C1 segment of cervical spinal cord (tissue), 14 donors: ENCODE measurements at places on chromosomes 1 and 21.

- no peak for DNase-seq
These were observed at the start of gene MEX3A for GRCh38 chr1:156082309-156083091. Gene MEX3A (minus strand): TSS chr1:156082465. CDS start chr1:156081998, 467 bp downstream.

GRCh38 chr1:76870037-76870436, 2.8 kb downstream of the ST6GALNAC5 start:
- DNase-seq: no peak

DNA sequence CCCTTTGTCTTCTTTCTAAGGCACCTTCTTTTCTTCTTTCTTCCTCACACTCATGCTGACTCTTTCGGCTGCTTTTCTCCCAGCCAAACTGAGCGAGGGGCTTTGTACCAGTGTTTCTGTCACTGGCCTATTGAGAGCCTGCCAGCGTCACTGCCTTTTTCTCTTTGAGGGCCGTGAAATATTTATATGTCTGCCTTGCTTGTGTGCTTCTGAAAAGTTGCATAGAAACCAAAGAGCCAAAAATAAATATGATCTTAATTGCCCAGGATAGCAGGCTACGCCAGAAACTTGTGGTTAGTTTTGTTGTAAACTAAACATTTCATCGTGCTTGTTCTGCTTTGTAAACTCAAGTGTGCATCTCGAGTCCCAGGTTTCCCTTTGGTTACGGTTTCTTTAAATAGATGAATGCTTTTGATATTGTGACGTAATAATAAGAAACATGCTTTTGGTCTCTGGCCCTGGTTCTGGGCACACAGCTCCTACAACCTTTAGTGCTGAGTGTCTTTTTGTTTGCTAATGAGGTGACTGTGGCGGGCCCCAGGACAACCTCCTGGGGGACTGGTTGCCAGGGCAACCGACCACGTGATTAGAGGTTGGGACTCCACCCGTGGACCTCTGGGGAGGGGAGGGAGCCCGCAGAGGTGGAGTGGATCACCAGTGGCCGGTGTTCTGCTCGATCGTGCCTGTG, 10.8 kb downstream of the SLC37A1 start:
- DNase-seq: no peak

DNA sequence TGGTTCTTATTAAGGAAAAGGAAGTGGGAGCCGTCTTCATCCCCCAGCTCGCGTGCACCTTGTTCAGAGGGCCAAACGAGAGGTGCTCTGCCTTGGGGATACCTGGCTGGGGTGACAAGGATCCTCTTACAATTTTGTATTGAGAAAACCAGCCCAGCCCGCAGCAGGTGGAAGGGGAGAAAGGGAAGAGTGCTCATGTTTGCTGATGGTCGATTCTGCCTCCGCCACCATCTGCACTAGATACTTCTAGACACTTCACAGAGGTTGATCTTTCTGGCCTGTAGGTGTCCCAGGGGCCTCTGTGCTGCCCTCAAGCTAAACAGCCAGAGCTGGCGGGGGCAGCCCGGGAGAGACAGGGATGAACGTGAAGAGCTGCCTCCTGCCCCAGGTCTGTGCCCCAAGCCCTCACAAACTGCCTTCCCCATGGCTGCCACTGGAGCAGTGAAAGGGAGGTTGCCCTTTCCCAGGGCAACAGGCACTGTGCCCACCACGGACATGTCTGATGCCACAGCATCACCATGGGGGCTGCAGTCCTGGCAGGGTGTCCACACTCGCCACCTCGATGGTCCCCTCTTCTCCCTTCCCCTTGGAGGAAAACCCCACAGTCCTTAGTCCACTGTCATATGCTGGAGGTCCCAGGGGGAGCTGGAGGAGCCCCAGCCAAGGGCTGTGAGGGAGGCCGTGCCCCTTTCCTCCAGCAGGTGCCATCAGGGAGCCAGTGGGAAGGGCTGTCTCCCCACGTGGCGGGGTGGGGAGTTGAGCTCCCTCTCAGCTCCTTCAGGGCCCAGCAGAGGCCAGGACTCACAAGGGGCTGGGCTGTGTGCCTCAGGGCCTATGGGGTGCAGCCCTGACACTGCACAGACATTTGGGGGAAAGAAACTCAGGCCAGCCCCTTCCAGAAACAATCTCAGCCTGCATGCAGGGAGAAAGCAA, 8.1 kb downstream of the ADPRS start:
- no peak for DNase-seq

DNA sequence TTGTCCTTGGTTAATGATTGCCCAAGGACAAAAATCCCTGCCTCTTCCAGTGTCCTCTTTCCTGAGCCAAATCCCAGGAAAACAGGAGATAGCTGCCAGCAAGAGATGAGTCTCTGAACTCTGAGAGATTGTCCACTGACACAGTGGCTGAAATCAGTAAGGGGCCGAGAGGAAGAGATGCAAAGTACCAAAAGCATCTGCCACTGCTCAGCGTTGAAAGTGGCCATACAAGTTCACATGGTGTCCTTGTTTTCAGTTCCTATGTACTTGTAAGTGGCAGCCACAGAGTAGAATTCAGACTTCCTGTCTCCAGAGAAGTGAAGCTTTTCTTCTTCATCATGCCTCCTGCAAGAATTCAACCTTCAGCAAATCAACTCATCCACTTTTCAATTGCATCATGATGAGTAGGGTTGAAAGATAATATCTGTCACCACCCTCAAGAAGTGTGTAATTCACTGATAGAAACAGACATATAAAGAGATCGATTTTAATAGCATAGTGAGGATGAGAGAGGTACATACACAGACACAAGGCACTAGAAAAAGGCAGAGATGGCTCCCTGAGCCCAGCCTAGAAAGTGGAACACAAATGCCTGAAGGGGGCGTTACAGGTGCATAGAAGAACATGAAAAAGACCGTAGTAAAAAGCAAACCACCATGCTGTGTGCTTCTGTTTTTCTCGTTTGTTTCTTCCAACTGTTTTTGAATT, 185.8 kb downstream of the MRPL39 start:
- DNase-seq: no peak

GRCh38 chr1:1781526-1781903, 3.2 kb upstream of the NADK start:
- DNase-seq: no peak

DNA sequence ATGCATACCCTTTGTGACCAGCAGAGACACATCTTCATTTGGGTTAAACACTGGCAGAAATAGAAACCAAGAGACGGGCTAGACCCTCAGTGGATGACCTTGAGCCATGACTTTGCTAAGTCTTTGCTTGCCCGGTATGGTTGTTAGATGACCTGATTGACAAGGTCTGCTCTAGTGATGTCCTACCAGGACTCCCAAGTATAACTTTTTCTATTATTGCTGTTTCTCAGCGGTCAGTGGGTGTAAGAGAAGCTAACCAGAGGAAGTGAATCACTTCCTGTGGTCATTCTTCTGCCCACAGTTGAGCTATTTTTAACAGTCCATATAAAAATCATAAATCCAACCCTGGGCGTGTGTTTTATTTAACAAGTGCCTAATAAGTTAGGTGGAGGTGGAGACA, 126.2 kb upstream of the ETS2 start:
- DNase-seq: no peak

DNA sequence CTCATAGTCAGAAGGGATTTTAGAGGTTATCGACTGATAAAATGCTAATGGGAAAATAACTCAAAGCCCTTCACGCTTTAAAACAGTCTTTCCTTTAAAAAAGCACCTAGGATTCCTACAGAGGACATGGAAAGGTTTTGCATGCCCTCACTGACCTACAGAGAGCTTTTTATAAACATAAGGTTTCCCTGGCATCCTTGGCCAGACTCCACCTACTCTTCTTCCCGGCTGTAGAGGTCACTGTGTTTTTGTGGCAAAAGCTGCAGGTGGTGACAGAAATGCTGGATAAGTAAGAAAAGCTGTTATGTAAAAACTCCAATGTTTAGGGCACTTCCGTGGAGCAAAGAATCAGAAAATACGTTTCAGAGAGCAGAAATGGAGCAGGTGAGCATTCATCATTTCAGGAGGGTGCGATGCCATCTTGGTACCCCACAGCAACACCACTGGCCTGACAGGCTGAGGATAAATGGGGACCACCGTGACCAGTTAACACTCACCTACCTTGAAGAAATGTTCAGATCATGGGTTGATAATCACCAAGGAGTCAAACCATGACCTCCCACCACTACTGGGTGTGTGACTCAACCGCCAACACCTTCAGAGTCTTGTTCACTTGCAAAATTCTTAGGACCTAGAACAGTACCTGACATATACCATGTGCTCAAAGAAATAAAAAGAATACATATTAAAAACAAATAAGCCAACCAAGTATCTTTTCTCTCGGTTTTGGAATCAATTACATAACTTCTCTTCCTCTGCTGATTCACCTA, 46.6 kb downstream of the SSBP3 start:
- DNase-seq: no peak

DNA sequence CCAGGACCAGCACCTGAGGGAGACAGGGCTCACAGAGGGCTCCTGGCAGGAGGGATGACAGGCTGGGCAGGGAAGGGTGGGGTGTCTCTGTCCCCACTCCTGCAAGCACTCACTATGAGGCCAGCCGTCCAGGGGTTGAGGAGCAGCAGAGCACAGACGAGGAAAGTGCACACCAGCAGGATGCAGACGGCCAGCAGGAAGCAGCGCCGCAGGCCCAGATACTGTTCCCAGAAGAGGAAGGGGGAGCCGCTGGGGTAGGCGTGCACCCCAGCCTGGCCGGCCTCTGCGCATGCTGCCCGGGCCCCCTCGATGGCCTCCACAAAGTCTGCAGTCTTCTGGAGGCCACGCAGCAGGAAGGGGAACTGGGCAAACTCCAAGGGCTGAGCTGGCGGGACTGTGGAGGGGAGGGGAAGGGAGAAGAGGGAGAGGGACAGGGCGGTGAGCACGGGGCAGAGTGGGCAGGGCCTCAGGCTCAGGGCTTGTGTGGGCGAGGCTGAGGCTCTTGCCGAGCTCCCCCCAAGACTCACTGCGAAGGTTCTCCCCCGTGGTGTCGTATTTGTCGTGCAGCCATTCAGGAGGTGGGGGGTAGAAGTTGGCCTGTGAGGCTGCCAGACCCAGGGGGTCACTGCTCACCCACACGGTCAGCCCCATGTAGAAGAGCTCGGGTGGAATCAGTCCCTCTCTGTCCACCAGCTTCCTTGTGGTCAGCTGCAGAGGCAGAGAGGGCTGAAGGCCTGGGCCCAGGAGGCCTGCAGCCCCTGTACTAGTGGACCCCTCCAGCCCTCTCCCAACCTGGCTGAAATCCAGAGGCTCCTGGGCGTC, 16.5 kb downstream of the PTCH2 start:
- DNase-seq: no peak

- DNase-seq: no peak
These were observed 28.9 kb upstream of the APP start for GRCh38 chr21:26199456-26199855.

GRCh38 chr1:115814685-115815398, 26.1 kb downstream of the NHLH2 start:
- DNase-seq: no peak

DNA sequence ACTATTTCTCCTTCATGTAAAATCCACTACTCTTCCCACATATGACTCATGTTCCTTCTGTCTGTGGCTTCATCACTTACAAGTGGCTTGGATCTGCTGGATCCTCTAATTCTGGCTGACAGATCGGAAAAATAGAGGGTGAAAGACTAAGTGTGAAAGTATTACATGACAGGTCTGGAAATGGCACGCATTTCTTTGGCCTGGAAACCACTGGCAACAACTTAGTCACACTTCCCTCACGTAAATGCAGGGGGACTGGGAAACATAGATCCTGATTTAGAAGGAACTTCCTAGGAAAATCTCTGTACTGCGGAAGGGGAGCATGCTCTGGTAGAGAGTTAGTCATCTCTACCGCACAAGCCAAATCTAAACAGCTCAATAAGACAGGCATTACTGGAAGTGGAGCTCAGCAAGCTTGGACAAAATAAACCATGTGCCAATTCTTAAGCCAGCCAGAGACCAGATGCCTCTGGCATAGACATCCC, 305.4 kb upstream of the PTBP2 start:
- DNase-seq: no peak

- DNase-seq: no peak
These were observed 6.3 kb upstream of the PRDM15 start for GRCh38 chr21:41885341-41886024.

GRCh38 chr1:117531222-117531621, 74.6 kb upstream of the TENT5C start:
- DNase-seq: no peak

- no peak for DNase-seq
These were observed 87.9 kb downstream of the RIPK4 start for GRCh38 chr21:41678924-41679318.

DNA sequence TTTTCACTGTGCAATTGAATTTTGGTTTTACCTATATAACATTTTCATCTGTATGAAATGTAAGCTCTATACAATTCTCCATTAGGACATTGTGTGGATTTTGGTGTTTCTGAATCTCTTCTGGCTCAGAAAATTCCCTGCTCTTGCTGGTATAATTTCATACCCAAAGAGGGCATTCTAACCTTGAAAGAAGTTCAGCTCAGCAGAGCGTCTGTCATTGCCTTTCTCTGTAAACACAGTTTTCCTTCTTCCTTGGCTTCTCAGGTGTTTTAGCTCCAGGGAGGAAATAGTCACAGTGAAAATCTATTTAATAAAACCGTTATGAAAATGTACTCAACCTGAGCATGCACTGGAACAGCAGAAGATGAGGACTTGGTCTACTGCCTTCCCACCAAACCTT, 16.0 kb downstream of the DISC1 start:
- DNase-seq: no peak

DNA sequence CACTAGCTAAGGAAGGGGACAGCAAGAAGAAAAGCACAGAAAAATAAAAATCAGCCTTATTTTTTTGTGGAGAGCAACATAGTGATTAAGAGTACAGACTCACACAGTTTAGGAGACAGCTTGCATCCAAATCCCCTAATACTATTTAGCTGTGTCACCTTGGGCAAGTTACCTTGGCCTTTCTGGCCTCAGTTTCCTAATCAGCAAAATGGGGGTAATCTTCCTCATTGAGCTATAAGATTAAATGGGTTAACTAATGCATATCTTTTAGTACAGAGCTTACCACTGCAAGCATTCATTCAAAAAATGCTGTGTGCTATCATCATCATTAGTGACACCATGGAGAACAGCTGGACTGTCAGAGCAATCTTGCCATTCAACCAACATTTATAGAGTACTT, 77.7 kb downstream of the CD46 start:
- DNase-seq: no peak

GRCh38 chr1:43205671-43206070, 33.5 kb downstream of the CFAP57 start:
- DNase-seq: no peak

- DNase-seq: no peak
These were observed 550 bp downstream of the RXFP4 start for GRCh38 chr1:155941845-155942531.
